Mesenchymal stem cell (in vitro differentiated cells and primary cell): ENCODE measurements at places on chromosomes 5 and 9.

- no peaks in the 10 kb centered on the region for H3K27me3 ChIP-seq
- no peaks in the 10 kb centered on the region for H3K36me3 ChIP-seq
- peaks cover 3% of the 10 kb centered on the region for H3K4me1 ChIP-seq
- peak overlapping the region; percentile 79 for H3K27ac ChIP-seq
- peak overlapping the region; percentile 58 for H3K4me3 ChIP-seq
- DNase-seq = peak; percentile 54
Measured at GRCh38 chr5:98308960-98309359, 464.5 kb upstream of the RGMB start.

- peak; percentile 49 for DNase-seq
- no peak overlapping the region for H3K27ac ChIP-seq
- no peak overlapping the region for H3K4me3 ChIP-seq
- H3K4me1 ChIP-seq = peaks cover 8% of the 10 kb centered on the region
- no peaks in the 10 kb centered on the region for H3K27me3 ChIP-seq
Measured at GRCh38 chr9:129310666-129311350, 132.7 kb upstream of the IER5L start.

DNA sequence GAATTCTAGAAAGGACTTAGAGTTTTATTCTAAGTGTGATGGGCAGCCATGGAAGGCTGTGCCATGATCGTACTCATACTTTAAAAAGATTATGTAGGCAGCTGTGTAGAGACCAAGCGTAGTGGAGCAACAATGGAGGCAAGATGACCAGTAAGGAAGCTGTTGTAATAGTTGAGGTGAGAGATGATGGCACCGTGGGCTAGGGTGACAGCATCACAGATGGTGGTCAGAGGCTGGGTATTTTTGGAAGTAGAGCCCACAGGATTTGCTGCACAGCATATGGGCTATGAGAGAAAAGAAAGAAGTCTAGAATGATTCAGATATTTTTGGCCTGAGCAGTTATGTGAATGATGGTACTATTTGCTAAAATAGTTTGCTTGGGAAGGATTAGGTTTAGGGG lies 7.7 kb downstream of the ARHGAP26 start:
- peaks cover 8% of the 10 kb centered on the region for H3K4me1 ChIP-seq
- H3K4me3 ChIP-seq = no peak overlapping the region
- no peaks in the 10 kb centered on the region for H3K27me3 ChIP-seq
- no peak for DNase-seq
- no peaks in the 10 kb centered on the region for H3K36me3 ChIP-seq

DNA sequence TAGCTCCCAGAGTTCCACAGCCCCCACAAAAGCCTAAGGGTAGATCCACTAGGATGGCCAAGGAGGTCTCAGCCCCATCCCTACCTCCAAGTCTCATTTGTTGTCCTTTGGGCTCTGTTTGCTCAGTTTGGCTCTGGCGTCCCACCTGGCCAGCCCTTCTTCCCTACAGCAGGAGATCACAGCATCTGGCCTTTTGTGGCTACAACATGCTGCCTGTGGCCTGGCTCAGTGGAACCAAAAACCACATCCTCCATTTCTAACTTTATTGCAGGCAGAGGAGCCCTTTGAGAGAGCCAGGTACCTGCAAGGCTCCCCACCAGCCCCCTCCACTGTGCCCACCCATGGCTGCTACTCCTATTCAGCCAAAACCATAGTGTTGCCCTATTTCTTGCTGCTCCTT lies 11.4 kb downstream of the JADE2 start:
- H3K4me1 ChIP-seq = peaks cover 8% of the 10 kb centered on the region
- no peak overlapping the region for H3K27ac ChIP-seq
- no peaks in the 10 kb centered on the region for H3K27me3 ChIP-seq
- H3K36me3 ChIP-seq = peaks cover 76% of the 10 kb centered on the region
- no peak overlapping the region for H3K4me3 ChIP-seq

DNA sequence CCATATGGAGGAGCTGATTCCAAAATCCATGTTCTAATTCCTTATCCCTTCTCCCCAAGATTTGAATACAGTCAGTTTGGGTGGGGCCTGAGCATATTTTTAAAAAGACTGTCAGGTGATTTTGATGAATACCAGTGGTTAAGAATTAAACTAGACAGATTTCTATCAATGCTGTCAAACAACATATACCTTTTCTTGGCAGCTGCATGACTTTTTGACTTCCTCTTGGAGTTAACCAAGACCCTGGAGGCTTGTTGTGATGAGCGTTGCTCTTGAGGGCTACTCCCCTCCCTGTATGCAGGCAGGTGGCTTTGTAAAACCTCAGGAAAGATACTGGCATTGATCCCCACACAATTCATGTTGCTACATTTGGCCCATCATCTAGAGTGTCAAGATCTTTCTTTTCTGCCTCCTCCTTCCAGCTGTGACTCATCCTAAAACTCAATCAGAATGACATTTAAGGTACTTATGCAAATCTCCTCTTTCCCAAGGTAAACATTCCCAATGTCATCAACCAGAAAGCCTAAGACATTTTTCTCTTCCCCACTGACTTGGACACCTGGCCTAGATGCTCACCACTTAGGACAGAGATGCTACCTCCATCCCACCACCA lies 61.7 kb downstream of the PPP2R2B start:
- no peaks in the 10 kb centered on the region for H3K36me3 ChIP-seq
- peaks cover 1% of the 10 kb centered on the region for H3K4me1 ChIP-seq
- no peak overlapping the region for H3K27ac ChIP-seq
- peaks cover 5% of the 10 kb centered on the region for H3K27me3 ChIP-seq
- no peak overlapping the region for H3K4me3 ChIP-seq

- DNase-seq = no peak
- no peaks in the 10 kb centered on the region for H3K4me1 ChIP-seq
- H3K36me3 ChIP-seq = no peaks in the 10 kb centered on the region
- no peak overlapping the region for H3K27ac ChIP-seq
Measured at GRCh38 chr9:77005216-77005615, 14.2 kb upstream of the FOXB2 start.

- H3K4me3 ChIP-seq = no peak overlapping the region
- no peak for DNase-seq
- no peaks in the 10 kb centered on the region for H3K27me3 ChIP-seq
- no peaks in the 10 kb centered on the region for H3K36me3 ChIP-seq
Measured at GRCh38 chr5:28726815-28727214, 1688.4 kb upstream of the CDH9 start.

DNA sequence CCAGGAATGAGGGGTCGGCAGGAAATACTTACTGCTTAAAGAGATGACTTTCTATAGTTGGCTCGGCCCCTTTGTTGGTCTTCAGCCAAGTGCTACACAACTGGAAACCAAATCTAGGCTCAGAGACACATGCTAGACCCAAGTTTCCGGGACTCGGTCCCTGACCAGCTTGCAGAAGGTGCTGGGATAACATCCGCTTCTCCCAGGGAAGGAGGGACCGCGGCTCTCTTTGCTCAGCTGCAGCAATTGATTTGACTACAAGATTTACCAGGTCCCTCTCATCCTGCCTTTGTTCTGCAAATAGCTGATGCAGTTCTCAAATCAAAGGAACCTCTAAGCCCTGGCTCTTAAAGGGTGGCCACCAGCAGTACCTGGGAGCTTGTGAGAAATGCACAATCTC lies 314.7 kb downstream of the MLLT3 start:
- DNase-seq = no peak
- no peak overlapping the region for H3K4me3 ChIP-seq
- peaks cover 49% of the 10 kb centered on the region for H3K27me3 ChIP-seq

DNA sequence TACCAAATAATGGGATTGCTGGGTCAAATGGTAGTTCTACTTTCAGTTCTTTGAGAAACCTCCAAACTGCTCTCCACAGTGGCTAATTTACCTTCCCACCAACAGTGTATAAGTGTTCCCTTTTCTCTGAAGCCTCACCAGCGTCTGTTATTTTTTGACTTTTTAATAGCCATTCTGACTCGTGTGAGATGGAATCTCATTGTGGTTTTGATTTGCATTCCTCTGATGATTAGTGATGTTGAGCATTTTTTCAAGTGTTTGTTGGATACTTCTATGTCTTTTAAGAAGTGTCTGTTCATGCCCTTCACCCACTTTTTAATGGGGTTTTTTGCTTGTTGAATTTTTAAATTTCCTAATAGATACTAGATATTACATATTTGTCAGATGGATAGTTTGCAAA lies 28.4 kb upstream of the SUSD1 start:
- peak overlapping the region; percentile 49 for H3K27ac ChIP-seq
- H3K4me3 ChIP-seq = no peak overlapping the region
- peak; percentile 66 for DNase-seq
- H3K27me3 ChIP-seq = no peaks in the 10 kb centered on the region
- peaks cover 5% of the 10 kb centered on the region for H3K4me1 ChIP-seq

DNA sequence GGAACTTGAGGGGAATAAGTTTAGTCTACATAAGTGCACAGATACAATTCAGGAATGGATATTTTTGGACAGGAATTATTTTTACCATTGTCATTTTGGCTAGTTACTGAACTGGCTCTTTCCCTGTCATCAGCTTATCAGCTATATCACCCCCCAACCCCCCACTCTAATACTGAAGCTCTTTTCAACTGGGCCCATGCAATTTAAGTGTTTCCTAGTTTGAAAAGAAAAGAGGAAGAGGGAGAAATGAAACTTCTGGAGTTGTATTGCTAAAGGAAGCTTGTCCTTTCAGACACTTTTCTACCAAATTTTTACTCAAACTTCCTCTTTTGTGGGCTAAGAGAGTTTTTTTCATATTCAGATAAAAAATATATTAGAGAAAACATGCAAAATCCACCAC lies 18.5 kb upstream of the TIMD4 start:
- H3K27me3 ChIP-seq = no peaks in the 10 kb centered on the region
- no peak overlapping the region for H3K4me3 ChIP-seq
- H3K27ac ChIP-seq = no peak overlapping the region
- DNase-seq = no peak
- no peaks in the 10 kb centered on the region for H3K36me3 ChIP-seq

DNA sequence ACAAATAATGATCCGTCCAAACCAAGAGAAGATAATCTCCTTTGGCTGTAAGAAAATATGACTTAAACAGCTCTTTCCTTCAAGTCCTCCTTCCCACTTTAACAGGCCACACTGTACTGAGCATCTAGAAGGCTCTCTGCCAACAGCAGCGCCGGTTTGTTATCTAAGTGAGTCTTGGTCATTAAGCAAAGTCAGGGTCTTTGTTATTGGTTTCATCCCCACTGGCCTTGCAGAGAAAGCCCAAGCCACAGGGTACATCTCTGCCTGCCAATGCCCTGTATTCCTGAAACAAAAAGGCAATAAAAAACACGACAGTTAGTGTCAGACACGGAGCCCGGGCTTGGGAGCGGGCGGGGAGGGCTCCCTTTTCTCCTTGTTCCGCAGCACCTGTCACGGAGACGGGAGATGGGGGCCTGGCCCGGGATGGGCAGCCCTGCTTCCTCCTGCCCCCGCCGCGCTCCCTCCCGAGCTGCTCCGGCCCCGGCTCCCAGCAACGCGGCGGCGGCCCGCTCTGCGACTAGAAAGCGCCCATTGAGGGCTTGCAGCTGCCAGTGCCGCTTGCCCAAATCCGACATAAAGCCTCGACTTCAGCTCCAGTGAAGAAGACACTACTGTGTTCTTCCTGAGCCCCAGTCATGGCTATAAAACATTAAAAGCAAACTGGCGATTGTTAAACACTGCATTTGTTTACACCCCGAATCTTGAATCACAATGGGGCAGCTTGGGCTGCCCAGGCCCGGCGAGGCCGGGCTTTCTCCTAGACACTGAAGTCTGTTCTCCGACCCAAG lies 28.1 kb upstream of the PIK3R1 start:
- peak; percentile 18 for DNase-seq
- no peak overlapping the region for H3K4me3 ChIP-seq
- no peak overlapping the region for H3K27ac ChIP-seq
- H3K36me3 ChIP-seq = no peaks in the 10 kb centered on the region
- no peaks in the 10 kb centered on the region for H3K27me3 ChIP-seq

GRCh38 chr5:54873691-54874090 lies 111.7 kb downstream of the ESM1 start:
- no peaks in the 10 kb centered on the region for H3K36me3 ChIP-seq
- H3K4me3 ChIP-seq = no peak overlapping the region
- H3K27me3 ChIP-seq = no peaks in the 10 kb centered on the region
- H3K27ac ChIP-seq = no peak overlapping the region
- no peak for DNase-seq
- no peaks in the 10 kb centered on the region for H3K4me1 ChIP-seq

- no peak for DNase-seq
- no peak overlapping the region for H3K4me3 ChIP-seq
- no peak overlapping the region for H3K27ac ChIP-seq
- peaks cover 18% of the 10 kb centered on the region for H3K4me1 ChIP-seq
- no peaks in the 10 kb centered on the region for H3K27me3 ChIP-seq
- peaks cover 18% of the 10 kb centered on the region for H3K36me3 ChIP-seq
Measured at GRCh38 chr9:128923493-128923883, 2.7 kb downstream of the PHYHD1 start.

- H3K4me1 ChIP-seq = no peaks in the 10 kb centered on the region
- H3K36me3 ChIP-seq = no peaks in the 10 kb centered on the region
- no peaks in the 10 kb centered on the region for H3K27me3 ChIP-seq
- H3K27ac ChIP-seq = no peak overlapping the region
Measured at GRCh38 chr5:14879937-14880589, 8.5 kb upstream of the ANKH start.

DNA sequence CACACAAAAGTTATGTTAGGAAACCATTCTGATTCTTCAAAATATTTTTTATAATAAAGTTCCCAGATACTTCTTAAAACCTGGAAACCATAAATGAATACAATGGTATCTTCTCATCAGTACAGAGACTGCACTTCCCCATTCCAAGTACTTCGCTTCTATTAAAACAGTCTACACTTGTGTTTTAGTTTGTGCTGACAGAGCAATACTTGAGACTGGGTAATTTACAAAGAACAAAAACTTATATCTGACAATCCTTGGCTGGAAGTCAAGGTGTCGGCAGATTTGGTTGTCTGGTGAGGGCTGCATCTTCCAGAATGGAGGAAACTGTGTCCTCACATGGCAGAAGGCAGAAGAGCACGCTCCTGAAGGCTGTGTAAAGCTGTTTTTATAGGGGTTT lies 70.1 kb downstream of the RFX3 start:
- no peaks in the 10 kb centered on the region for H3K4me1 ChIP-seq
- no peaks in the 10 kb centered on the region for H3K36me3 ChIP-seq
- no peak for DNase-seq
- H3K27ac ChIP-seq = no peak overlapping the region
- H3K4me3 ChIP-seq = no peak overlapping the region

DNA sequence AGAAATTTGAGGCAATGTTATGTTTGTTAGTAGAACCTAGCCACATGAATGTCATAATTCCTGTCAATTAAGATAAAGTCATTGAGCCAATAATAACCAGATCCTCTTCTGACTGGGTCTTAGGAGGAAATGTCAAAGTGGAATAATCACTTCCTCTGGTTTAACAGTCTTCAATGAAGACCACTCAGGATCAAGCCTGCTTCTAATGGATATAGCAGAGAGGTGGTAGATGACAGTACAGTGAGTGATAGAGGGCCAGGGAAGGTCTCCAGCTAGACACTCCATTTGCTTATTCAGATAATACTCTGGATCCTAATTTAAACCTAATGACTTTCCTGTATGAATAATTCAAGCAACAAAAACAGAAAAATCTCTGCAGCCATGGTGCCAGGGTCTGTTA lies 474.2 kb downstream of the DNAH5 start:
- no peaks in the 10 kb centered on the region for H3K36me3 ChIP-seq
- no peaks in the 10 kb centered on the region for H3K27me3 ChIP-seq
- no peak overlapping the region for H3K27ac ChIP-seq
- no peak for DNase-seq

- no peaks in the 10 kb centered on the region for H3K36me3 ChIP-seq
- peak overlapping the region; percentile 70 for H3K27ac ChIP-seq
- no peaks in the 10 kb centered on the region for H3K27me3 ChIP-seq
Measured at GRCh38 chr5:175922192-175922885, 45.8 kb downstream of the THOC3 start.

GRCh38 chr9:126519660-126520420 lies 93.9 kb upstream of the LMX1B start:
- H3K4me1 ChIP-seq = peaks cover 1% of the 10 kb centered on the region
- no peaks in the 10 kb centered on the region for H3K36me3 ChIP-seq
- DNase-seq = no peak
